Naive thymus-derived CD8-positive, alpha-beta T cell (primary cell): ENCODE measurements at places on chromosomes 4 and X.

DNA sequence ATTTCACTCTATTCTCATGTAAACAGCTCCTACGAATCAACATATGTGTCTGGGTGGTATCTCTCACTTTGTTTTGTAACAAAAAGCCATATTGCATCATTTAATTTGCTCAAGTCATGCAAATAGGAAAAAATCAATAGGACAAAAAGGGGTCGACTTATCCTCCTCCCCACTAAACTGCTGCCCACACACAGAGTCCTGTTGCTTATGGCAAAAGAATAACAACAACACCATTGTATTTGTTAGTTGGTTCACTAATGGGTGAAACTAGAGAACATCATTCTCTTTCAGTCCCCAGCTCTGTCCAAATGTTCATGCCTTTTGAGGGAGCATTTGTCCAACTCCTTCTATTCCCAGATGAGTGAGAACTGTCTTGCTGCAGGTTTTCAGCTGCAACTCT, 2.1 kb downstream of the HHIP start:
- DNase-seq, result no peak

- no peak for DNase-seq
Observed at GRCh38 chrX:100973411-100973810, 3.9 kb downstream of the ARL13A start.

GRCh38 chr4:169340834-169341233, 70.1 kb upstream of the SH3RF1 start:
- DNase-seq, result no peak

- peak; percentile 53 for DNase-seq
Observed at GRCh38 chrX:119692191-119693039, 553 bp downstream of the SEPTIN6 start.

GRCh38 chr4:82905205-82905604, 4.7 kb downstream of the THAP9 start:
- DNase-seq, result no peak
